ENCODE measurements at places on chromosomes 5 and 9. TPM values are rescaled to one million over a fixed set of nuclear protein-coding genes. Genes with fewer than 3 reads are reported as not detected.

GRCh38 chr9:72564479-72565281, 43.3 kb downstream of the TMC1 start:
- no peak for DNase-seq
- H3K27me3 ChIP-seq, result no peaks in the 10 kb centered on the region
- no peak overlapping the region for H3K4me3 ChIP-seq
- H3K36me3 ChIP-seq, result no peaks in the 10 kb centered on the region
- no peak overlapping the region for H3K27ac ChIP-seq

DNA sequence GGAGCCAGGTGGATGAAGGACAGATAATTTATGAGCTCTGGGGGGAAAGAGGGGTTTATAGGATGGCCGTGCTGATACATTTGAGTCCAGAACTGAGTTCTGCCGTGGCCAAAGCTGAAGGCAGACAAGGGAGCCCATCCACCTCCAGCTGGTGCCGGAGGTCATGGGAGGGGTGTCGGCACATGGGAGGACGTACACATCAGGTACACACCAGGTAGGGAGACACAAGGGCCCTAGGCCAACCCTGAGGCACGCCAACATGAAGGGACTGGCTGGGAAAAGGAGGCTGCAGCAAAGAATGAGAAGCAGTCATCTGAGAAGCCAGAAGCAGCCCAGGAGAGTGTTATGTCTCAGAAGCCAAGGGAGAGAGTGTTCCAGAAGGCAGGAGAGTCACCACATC, 2.1 kb upstream of the GPRIN1 start:
- no peak overlapping the region for H3K27ac ChIP-seq
- H3K36me3 ChIP-seq, result no peaks in the 10 kb centered on the region
- peaks cover 19% of the 10 kb centered on the region for H3K4me1 ChIP-seq
- H3K27me3 ChIP-seq, result no peaks in the 10 kb centered on the region
- no peak for DNase-seq
- H3K4me3 ChIP-seq, result no peak overlapping the region

- H3K4me3 ChIP-seq, result no peak overlapping the region
- no peak for DNase-seq
- H3K36me3 ChIP-seq, result no peaks in the 10 kb centered on the region
These were observed 57.5 kb upstream of the ADRB2 start for GRCh38 chr5:148768806-148769415.

GRCh38 chr9:32741706-32742105, 41.6 kb upstream of the TMEM215 start:
- no peaks in the 10 kb centered on the region for H3K4me1 ChIP-seq
- no peak overlapping the region for H3K27ac ChIP-seq
- no peak for DNase-seq
- H3K27me3 ChIP-seq, result no peaks in the 10 kb centered on the region

The ELOVL7 gene
- 10.9 TPM for total RNA-seq

GRCh38 chr5:40278881-40279280, 400.8 kb upstream of the PTGER4 start:
- H3K36me3 ChIP-seq, result no peaks in the 10 kb centered on the region
- DNase-seq, result no peak
- no peaks in the 10 kb centered on the region for H3K4me1 ChIP-seq
- H3K4me3 ChIP-seq, result no peak overlapping the region
- no peak overlapping the region for H3K27ac ChIP-seq

DNA sequence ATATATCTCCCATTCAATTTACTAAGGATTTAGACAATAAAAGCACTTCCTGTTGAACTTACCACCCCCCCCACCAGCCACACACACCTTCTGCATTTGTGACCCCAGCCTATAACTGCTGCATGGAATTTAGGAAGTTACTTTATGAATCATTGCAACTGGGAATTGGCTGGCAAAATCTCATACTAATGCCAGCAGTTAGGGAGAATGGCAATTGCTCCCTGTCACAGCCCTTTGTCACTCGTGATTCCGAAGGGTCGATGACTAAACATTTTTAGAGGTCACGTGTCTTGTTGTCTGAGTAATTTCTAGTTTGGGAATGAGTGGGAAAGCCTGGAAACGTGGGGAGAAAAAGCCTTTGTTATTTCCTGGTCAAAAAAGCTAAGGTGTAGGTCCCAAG, 46.6 kb upstream of the PCA3 start:
- no peak overlapping the region for H3K4me3 ChIP-seq
- H3K4me1 ChIP-seq, result no peaks in the 10 kb centered on the region
- H3K27me3 ChIP-seq, result no peaks in the 10 kb centered on the region
- H3K36me3 ChIP-seq, result no peaks in the 10 kb centered on the region
- DNase-seq, result no peak
- H3K27ac ChIP-seq, result no peak overlapping the region

The MED10 gene
- 28.5 TPM for total RNA-seq

The ITGA1 gene
- total RNA-seq, result 87.5 TPM

The NR4A3 gene
- total RNA-seq, result 4.9 TPM

DNA sequence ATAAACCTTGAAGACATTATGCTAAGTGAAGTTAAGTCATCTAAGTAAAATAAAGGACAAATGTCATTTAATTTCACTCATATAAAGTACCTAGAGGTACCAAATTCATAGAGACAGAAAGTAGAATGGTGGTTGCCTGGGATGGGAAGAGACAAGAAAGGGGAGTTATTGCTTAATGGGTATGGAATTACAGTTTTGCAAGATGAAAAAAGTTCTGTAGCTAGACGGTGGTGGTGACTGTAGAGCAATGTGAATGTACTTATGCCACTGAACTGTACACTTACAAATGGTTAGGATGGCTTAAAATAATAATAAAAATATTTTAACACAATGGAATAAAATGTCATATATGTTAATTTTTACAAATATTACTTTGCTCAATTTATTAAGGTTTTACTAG, 128.0 kb downstream of the MPDZ start:
- H3K27me3 ChIP-seq, result no peaks in the 10 kb centered on the region
- no peaks in the 10 kb centered on the region for H3K36me3 ChIP-seq
- no peak for DNase-seq
- no peak overlapping the region for H3K4me3 ChIP-seq

DNA sequence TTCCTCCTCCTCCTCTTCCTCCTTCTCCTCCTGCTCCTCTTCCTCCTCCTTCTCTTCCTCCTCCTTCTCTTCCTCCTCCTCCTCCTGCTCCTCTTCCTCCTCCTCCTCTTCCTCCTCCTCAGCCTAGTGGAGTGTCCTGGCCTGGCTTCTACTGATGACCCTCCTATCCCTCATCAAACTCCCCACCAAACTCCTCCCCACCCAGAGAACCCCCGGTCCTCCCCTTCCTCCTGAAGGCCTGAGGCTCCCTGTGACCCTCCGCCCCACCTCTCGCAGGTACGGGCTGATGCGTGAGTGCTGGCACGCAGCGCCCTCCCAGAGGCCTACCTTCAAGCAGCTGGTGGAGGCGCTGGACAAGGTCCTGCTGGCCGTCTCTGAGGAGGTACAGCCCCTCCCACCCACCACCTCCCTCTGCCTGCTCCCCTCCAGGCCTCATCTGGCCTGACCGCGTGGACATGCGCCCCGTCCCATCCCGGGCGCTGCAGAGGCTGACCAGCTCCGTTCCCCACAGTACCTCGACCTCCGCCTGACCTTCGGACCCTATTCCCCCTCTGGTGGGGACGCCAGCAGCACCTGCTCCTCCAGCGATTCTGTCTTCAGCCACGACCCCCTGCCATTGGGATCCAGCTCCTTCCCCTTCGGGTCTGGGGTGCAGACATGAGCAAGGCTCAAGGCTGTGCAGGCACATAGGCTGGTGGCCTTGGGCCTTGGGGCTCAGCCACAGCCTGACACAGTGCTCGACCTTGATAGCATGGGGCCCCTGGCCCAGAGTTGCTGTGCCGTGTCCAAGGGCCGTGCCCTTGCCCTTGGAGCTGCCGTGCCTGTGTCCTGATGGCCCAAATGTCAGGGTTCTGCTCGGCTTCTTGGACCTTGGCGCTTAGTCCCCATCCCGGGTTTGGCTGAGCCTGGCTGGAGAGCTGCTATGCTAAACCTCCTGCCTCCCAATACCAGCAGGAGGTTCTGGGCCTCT, 10.6 kb downstream of the FGFR4 start:
- H3K4me1 ChIP-seq, result peaks cover 10% of the 10 kb centered on the region
- no peak overlapping the region for H3K4me3 ChIP-seq
- H3K27me3 ChIP-seq, result no peaks in the 10 kb centered on the region
- no peak overlapping the region for H3K27ac ChIP-seq
- H3K36me3 ChIP-seq, result no peaks in the 10 kb centered on the region
